ENCODE measurements at places on chromosomes 1 and 21. TPM values are rescaled to one million over a fixed set of nuclear protein-coding genes. Genes with fewer than 3 reads are reported as not detected.

GRCh38 chr1:227791425-227792143, 23.9 kb upstream of the PRSS38 start:
- H3K36me3 ChIP-seq = no peaks in the 10 kb centered on the region
- H3K4me1 ChIP-seq = peaks cover 9% of the 10 kb centered on the region
- peaks cover 5% of the 10 kb centered on the region for H3K27me3 ChIP-seq
- H3K27ac ChIP-seq = no peak overlapping the region

The SLAMF7 gene
- total RNA-seq = 1,669 TPM

- H3K4me3 ChIP-seq = no peak overlapping the region
- no peaks in the 10 kb centered on the region for H3K27me3 ChIP-seq
- DNase-seq = no peak
- H3K4me1 ChIP-seq = no peaks in the 10 kb centered on the region
- no peaks in the 10 kb centered on the region for H3K36me3 ChIP-seq
- H3K27ac ChIP-seq = no peak overlapping the region
Observed at GRCh38 chr1:118250232-118250631, 65.2 kb upstream of the SPAG17 start.

The TTC39A gene
- total RNA-seq = 0.78 TPM

GRCh38 chr1:211641942-211642341, 33.5 kb downstream of the NEK2 start:
- no peaks in the 10 kb centered on the region for H3K27me3 ChIP-seq
- DNase-seq = no peak
- H3K4me3 ChIP-seq = no peak overlapping the region
